ENCODE measurements at places on chromosomes 2 and 18.

- DNase-seq, result no peak
These were observed 47.7 kb upstream of the NFATC1 start for GRCh38 chr18:79348066-79348465.

DNA sequence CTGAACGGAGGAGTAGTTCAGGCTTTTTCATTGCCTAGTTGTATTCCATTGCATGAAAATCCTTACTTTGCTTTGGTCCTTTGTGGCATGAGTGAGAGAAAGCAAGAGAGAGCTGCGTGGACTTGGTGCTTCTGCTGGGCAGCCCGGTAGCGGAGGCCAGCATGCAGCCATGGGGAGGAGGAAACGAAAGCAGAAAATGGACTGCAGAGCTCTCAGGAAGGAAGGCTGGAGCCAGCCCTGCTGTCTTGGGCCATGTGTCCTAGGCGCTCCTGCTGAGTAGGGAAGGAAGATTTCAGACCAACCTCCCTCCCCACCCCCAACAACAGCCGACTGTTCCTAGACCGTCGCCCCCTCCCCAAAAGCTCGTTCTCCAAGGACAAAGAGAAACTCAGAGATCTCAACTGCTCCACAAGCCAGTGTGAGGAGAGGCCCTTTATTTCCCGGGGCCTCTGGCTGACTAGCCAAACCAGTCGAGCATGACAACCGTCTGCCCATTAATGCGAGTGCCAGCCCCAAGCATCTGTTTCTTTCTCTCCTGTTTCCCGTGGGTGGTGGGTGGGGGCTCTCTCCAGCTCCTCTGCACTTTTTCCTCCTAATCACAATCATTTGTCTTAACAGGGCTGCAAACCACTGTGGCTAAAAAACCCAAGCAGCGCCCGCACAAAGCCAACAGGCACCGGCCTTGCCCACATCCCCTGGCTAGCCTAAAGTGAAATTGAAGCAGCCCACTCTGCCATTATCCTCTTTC lies 66.8 kb upstream of the FZD7 start:
- no peak for DNase-seq

GRCh38 chr2:200306196-200306930 lies at the start of gene SPATS2L:
Gene SPATS2L (plus strand): TSS chr2:200306693. CDS start chr2:200389245, 82,552 bp downstream.
- peak; percentile 80 for DNase-seq

DNA sequence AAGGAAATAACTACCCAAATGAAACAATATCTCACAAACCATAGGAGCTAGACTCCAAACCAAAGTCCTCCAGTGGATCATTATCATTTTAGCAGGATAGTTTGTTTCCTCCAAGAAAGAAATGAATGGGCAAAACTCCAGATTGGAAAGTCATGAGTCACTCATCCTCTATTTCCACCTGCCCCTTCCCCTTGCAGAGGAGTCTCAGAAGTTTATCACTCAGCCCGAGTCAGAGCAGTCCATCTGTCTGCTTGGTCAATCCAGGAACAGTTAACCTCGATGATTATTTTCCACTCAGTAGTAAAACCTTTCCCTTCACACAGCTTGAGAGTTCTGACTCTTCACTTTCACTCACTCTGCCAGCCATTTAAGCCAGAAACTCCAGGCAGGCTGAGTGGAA lies 462.2 kb downstream of the BCL11A start:
- DNase-seq, result no peak

GRCh38 chr2:200416878-200417277 lies 93.0 kb downstream of the KCTD18 start:
- no peak for DNase-seq

- no peak for DNase-seq
These were observed 397.8 kb downstream of the NBAS start for GRCh38 chr2:15163326-15163725.

- no peak for DNase-seq
These were observed 34.4 kb downstream of the ATP8B1 start for GRCh38 chr18:57768537-57769326.

GRCh38 chr2:101396316-101396717 lies 9.0 kb upstream of the CREG2 start:
- no peak for DNase-seq

DNA sequence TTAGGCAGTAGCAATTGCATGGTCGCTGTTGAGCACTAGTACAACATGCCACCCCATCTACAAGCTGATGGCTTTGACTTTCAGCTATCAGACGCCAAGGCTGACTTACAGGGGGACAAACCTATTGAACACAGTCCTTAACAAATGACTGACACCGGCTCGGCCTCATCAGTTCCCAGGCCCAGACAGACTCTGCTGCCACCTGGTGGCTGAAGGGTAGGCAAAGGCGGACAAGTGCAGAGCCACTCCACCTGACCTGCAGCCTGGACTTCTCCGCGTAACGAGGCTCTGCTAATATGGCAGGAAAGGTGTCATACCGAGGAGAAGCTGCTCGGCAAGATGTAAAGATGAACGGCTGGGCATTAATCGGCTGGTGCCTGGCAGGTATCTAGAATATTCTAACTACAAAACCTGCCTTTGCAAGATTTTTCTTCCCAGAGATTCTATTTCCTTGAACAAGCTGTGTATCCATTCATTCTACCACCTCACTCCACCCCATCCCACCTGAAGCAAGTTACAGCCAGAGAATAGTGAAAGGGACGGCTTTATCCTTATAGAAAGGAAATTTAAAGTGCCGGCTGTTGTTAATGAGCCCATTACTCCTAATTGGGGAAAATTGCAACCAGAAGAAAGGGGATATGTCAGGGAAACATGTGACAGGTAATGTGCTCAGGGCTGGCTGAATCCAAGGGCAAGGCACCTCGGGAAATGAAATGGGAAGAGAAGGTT lies 67.4 kb downstream of the STEAP3 start:
- DNase-seq, result peak; percentile 90

DNA sequence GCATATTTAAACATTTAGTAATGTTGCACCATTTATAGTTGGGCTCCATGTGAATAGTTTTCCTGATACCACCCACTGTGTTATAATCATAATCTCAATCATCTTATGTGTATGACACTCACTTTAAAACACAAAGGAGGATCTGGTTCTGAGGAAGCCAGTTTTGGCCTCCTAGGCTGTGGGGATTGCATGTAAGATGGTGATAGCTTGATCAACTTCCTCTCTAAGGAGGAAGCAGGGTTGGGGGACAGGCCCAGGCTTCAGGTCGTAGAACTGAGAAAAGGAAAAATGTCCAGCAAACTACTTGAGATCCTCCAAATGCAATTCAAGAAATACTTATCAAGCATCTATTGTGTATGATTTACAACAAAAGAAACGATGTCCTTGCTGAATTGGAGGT lies 4.9 kb upstream of the PPM1B start:
- no peak for DNase-seq

GRCh38 chr18:77157312-77157711 lies 24.7 kb upstream of the MBP start:
- DNase-seq, result no peak

DNA sequence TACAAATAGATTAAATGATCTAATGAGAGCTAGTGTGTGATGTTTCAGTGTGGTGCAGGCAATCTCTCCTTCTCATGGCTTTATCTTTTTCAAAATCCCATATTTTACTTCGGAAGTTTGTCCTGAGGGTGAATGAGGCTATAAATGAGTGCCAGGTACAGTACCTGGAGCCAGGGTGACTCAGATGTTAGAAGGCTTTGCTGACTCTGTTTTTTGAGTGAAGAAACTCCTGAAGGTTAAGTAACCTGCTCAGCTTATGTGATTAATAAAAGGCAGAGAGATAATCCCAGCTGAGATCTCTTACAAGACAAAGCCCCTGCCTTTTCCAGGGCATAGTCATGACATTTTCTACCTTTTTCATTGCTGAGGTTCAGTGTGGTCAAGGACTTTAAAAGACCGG lies 52.6 kb downstream of the MGAT5 start:
- DNase-seq, result no peak

DNA sequence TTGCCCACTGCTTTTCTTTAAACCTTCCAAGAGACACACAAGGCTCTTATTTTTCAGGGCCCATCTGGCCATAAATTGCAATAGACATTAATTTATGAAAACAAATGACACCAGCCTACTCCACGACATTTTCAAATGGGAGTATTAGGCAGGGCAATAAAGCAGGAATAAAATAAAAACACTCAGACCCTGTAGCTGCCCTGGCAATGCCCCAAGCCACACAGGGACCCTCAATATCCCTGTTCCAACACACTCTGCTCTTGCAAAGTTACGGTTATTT lies 550.8 kb upstream of the TNP1 start:
- no peak for DNase-seq

DNA sequence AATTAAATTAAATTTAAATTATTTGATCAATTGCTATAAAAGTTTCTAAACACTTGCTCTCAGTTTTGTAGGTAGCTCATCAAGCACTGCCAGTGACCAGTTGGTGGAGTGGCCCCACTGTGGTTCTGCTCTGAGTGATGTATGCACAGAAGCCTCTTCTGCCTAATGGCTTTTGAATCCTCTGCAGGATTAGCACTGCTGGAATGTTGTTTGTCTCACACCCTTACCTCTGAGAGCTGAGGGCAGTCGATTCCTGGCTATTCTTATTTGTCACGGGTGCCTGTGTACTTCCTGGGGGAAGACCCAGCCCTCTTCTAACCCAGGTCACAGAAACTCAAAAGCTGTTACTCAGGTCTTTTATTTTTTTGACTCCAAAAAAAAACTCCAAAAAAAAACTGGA lies 9.5 kb downstream of the CAPN14 start:
- no peak for DNase-seq

DNA sequence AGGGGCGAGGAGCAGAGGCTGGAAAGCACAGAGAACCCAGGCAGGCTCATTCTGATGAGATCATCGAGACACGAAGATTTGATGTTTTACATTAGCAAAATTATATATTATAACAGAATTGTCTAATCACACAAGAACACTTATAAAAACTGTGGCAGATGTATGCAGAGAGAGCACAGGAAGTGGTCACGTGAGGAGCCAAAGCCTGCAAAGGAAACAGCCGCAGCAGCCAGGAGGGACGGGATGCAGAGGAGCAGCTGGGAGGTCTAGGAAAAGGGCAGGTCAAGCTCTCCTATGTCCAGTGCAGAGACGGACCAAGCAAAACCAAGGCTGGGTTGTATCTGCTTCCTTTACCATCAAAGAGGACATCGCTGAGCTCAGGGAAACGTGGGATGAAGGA lies 355.1 kb upstream of the MYT1L start:
- DNase-seq, result no peak

GRCh38 chr2:52404866-52405265 lies 1362.7 kb upstream of the CHAC2 start:
- DNase-seq, result no peak

DNA sequence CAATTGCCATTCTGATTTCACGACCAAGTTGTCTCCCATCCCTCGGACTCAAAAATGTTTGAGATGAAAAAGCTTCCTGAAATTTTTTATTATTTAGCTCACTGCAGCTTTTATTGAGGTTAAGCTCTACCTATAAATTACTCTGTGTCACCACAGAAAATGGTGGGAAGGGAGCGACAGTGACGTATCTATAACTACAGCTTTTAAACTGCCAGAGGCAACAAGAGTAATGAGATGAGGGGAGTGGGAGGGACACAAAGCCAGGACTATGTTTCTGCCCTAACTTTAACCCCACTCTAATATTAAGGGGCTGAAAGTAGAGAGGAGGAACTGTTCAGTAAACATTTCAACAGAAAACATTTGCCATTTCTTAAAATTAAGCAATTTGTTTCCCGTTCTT lies 37.4 kb downstream of the SMAD2 start:
- DNase-seq, result peak; percentile 11

DNA sequence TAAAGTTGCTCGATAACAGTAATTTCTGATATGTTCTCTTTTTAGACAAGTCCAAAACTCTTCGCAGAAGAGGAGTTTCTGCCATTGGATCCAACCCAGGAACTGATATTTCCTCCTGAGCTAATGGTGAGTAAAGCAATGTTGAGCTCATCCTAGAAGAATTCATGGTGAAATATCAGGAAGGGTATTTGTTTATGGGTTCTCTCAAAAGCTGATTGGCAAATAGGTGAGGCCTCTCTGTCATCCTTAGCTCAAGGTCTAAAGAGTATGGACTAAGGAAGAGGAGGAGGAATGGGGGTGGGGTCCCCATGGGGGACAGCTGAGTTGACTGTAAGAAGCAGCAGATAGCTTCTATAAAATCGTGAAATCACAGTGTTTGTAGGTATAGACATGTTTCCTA lies 18.2 kb downstream of the AOX1 start:
- no peak for DNase-seq

DNA sequence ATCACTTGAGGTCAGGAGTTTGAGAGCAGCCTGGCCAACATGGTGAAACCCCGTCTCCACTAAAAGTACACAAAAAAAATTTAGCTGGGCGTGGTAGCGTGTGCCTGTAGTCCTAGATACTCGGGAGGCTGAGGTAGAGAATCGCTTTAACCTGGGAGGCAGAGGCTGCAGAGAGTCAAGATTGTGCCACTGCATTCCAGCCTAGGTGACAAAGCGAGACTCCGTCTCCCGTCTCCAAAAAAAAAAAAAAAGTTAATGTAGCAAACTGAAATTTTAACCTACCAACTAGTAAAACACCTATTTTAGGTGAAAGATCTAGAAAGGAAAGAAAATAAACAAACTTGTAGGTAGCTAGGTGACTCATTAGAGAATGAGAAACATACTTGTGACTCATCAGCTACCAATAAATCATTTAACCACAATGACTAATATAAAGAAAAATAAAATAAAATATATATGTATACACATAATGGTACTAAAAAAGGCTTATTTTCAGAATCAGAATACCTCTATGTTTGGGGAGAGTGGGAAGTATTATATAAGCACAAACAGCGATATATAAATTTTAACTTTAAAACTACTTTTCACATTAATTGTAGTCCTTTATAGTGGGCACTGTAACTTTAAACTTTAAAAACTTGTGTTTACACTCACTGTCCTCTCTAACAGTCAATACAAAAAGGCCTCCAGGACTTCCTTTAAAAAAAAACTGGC lies 36.6 kb downstream of the DARS1 start:
- DNase-seq, result no peak

DNA sequence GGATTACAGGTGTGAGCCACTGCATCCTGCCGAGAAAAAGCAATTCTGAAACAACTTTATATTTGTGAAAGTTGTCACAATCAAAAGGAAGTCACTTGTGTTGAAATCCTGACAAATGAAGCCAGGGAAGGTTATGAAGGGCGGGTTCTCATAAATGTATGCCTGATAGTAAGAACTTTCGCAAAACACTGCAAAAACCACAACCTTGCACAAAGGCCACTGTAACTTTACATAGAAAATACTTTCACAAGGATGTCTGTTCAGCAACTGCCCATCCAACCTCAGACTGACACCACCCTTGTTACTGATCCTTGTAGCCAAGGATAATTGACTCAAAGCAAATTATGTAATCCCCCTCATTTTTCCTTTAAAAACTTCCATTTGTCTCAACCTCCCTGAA lies 90.6 kb downstream of the SLC4A3 start:
- DNase-seq, result no peak

DNA sequence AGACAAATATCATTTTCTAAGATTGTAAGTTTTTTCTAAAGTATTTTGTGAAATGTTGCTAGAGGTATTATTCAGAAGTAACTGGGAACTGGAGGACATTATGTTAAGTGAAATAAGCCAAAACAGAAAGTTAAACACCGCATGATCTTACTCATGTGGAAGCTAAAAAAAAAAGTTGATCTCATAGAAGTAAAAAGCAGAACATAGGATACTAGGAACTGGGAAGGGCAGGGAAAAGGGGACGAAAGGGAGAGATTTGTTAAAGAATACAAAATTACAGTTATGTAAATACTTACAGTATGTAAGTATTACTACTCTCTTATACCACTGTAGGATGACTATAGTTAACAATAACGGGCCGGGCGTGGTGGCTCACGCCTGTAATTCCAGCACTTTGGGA lies 46.7 kb upstream of the CDKL4 start:
- DNase-seq, result no peak

- DNase-seq, result no peak
These were observed 48.6 kb downstream of the CEP192 start for GRCh38 chr18:13039806-13040205.

- DNase-seq, result peak; percentile 86
These were observed 69.3 kb downstream of the MARCO start for GRCh38 chr2:119011162-119011909.
